ENCODE measurements at places on chromosomes 1 and 21.

GRCh38 chr1:113683384-113684152 is 75.7 kb downstream of the PHTF1 start:
- DNase-seq = no peak

GRCh38 chr1:7890853-7891252 is 38.0 kb upstream of the UTS2 start:
- no peak for DNase-seq

- DNase-seq = peak; percentile 48
Observed at GRCh38 chr21:17853393-17854275, 34.5 kb upstream of the C21orf91 start.

DNA sequence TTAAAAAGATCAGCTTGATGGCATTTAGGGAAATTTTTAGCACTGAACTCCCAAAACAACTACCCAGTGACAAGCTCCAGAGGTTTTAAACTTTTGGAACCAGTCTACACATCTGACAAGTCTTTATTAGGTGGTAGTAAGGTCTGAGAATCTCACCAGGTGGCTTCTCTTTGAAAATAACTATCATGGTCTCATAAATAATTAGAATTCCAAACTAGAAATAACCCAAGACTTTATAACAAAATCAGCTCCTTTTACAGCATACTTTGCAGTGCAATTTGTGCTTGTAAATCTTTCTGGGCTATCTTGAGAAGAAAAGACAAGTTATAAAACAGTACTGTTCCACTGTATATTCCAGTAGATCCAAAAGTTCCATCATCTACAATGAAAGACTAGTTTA is 108.7 kb downstream of the LTN1 start:
- no peak for DNase-seq

GRCh38 chr1:196997423-196997822 is 20.1 kb downstream of the CFHR5 start:
- DNase-seq = no peak

DNA sequence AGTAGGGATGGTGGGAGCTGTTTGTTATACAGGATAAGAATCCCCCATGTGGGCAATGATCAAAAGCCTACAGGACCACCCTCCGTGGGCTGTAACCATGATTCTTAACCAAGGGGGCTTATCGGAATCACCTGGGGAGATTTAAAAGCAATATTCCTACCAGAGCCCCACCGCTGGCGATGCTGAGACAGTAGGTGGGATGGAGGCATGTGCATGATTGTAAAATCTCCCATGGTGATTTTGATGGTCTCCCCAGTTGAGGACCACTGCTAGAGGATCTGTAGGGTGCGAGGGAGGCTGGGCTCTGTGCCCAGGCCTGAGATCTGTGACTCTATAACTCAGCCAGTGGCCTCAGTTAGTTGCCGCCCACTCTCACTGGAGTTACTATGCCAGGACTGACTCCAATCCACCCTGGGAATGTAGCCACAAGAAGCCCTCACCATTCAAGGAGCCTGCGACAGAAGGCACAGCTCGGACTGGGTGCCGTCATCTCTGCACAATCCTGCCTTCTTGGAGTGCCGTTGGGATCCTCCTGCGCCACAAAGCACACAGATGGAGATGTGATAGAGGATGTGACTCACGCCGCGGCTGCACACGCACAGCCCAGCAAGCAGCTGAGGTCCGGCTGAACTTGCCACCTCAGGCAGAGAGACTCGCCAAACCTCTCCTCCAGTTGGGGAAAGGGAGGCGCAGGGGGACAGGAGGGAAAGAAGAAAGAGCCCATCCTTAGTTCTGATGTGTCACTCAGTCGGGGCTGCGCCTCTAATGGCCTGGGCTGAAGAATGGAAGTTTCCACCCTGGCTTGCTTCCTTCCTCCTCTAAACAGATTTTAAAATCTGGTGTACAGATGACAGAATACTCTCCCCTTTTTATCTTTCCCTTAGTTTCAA is 26.5 kb downstream of the AKNAD1 start:
- peak; percentile 78 for DNase-seq

DNA sequence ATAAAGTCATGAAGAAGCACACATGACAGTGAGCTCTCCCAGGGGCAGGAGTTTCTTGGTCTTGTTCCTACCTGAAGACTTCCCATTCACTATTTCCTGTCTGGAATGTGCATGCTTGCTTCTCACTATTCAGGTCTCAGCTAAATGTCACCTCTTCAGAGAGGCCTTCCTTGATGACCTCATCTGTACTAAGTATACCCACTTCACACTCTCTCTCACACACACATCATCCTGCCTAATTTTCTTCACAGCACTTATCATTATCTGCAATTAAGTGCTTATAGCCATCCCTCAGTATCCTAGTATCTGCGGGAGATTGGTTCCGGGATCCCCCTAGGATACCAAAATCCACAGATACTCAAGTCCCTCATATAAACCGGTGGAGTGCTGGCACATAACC is 146.4 kb upstream of the IVNS1ABP start:
- DNase-seq = no peak

DNA sequence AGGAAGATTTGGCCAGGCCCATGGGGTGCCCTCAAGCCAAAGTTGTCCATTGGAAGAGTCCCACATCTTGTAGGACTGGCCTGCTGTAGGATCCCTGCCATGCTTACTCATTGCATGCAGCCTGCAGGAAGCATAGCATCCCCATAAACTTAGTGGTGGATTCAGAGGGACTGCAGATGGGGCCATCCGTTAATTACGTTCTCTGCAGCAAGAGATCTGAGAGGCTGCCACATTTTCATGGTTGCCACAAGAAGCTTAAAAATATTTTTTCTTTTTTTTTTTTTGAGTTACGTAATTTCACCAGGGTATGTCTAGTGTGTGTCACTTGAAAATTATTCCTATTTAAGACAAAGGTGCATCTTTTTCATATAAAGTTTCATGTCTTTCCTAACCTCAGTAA is 329.7 kb upstream of the USP24 start:
- no peak for DNase-seq

DNA sequence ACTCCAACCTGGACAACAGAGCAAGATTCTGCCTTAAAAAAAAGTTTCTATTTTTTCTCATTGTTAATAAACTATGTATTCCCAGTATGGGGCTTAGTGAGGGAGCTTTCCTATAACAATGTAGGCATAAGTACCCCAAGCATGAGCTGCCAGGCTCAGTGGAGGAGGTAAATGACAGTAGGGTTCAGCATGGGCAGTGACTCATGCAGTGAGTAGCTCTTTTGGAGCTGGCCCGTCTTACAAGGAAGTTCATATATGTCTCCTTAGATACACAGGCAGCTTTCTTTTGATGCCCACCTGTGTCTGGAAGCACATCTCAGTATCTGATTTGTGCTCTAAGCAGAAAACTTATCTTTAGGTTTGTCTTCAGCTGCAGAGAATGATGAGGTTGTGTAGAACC is 57.9 kb downstream of the ZNF678 start:
- no peak for DNase-seq

DNA sequence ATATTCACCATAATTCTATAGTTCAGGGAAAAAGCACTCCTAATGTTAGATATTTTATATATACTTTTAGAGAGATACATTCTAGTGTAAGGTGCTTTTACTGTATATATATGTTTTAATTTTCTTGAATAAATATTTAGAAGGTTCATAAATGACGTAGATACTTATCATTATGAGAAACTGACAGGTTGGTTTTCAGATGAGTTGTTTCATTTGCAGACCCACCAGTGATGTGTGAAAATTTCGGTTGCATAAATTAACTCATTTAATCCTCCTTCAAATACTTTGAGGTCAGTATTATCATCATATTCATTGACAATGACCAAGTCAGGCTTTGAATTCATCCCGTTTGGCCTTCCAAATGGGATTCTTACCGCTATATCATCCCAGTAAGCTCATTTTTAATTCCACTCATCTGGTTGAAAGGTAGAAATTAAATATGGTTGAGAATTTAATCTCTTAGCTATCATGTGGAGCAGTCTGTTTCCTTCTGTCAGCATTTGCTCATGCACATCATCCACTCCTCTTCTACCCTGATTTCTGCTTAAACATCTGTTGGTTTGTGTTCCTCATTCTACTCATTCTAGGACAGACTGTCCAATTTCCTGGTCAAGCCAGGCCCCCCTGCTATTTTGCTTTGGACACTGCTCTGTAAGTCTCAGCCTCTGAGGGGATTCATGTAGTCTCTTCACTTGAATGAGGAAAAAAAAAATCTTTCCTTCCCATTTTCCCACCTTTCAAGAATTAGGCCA is 1156.6 kb downstream of the PLA2G4A start:
- no peak for DNase-seq

DNA sequence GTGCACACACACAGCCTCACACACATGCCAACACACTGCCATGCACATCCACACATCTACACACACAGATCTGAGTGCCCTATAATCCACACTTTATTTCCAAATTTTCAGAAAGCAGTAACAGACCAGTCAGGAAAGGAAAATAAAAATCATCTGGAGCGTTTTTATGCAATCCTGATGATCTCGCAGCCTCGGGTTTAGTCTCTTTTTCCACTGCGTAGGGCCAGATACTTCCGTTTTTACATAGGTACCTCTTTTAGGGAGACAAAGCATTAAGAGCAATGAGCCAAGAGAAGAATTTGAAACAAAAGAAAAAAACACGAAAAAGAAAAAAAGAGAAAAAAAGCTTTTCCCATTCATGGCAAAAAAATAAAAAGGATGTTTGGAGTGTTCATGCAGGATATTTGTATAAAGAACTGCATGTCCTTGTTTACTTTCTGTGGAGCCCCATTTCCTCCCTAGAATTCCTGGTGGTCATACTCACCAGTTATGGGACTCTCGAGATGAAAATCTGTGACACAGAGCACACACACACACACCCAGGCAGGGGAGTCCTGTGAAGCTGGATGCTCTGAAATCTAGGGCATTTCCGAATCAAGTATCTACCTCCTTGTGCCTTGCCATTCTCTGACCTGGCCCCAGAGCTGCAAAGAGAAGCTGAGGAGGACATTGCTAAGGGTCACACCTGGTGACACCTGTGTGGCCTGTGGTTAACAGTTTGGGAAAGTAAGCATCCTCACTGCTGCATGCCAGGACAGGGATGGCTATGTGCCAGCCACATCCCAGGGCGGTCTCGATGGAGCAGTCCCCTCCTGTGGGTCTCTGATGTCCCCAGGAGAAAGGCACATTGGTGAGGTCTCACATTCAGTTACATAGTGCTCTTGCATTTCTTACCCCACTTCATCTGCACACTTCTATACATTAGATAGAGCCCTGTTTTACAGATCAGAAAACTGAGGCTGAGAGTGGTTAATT is 83.6 kb downstream of the RUNX1 start:
- DNase-seq = no peak

DNA sequence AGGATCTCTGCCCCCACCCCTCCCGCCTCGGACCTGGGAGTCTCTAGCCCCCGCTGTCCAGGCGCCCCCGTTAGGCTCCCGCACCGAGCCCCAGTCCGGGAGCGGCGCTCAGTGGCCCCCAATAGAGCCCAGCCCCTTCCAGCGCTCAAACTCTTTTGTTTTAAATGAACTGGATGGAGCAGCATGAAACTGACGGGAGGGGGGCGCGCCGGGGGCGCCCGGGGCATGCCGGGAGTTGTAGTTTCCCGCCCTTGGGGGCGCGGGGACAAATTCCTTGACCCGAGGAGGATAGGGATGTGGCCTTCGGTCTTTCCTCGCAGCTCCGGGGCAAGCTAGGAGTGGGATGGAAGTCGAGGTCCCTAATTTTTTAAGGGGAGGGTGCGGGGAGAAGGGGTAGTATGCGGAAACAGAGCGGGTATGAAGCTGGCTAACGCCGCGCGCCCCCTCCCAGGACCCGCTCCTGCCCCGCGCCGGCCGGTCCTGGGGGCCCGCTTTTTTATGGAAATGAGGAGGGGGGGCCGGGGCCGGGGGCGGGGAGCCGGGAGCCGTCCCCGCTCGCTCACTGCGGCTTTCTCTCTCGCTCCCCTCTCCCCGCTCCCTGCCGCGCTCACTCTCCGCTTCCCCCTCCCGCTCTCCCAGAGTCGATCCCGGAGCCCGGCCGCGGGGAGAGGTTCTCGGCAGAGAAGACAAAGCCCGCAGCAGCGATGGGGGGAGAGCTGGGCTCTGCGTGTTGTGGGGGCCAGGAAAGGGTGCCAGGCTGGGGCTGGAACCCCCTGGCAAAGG is at the start of gene MEX3A:
TSS of gene MEX3A (minus strand) at position 157 of the 783 bp plus-strand sequence. CDS start 467 bp downstream, outside the sequence.
- peak; percentile 67 for DNase-seq

- no peak for DNase-seq
Observed at GRCh38 chr1:20361401-20361800, 70.7 kb downstream of the VWA5B1 start.

GRCh38 chr1:107480548-107481415 is 339.9 kb downstream of the NTNG1 start:
- DNase-seq = peak; percentile 64

DNA sequence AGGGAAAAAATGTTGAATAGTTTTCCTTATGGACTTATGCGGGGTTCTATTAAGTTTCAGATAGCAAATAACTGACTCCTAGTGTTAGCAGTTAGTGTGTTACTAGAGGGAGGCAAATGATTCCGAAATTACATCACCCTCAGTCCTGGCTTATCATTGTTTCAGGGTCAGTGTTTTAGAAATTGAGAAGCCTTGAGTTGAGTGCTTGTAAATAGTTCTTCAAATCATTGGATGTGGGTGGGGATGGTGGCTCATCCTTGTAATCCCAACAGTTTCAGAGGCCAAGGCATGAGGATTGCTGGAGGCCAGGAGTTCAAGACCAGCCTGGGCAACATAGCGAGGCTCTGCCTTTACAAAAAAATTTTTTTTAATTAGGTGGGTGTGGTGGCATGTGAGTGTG is 21.3 kb downstream of the SOAT1 start:
- no peak for DNase-seq

- DNase-seq = peak; percentile 26
Observed at GRCh38 chr1:85502625-85503083, 37.7 kb upstream of the DDAH1 start.

- no peak for DNase-seq
Observed at GRCh38 chr1:21212126-21212525, 35.4 kb upstream of the EIF4G3 start.

DNA sequence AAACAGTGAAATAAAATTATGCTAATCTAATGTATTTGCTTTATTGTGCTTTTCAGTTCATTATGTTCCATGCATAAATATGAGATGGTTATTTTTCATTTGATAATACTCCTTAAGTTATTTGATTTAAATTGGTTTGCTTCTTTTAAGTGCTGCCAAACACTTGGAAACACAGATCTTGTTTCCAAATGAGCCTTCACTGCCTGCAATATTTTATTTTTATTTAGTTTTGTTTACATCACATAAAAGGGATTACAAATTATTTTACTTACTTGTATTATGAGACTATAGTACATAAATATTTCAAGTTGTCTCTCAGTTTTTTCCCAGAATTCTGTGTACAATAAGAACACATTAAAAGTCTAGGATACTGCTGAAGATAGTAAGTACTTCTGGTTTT is 1662.4 kb upstream of the B3GALT2 start:
- DNase-seq = no peak

GRCh38 chr1:221822591-221822990 is 80.7 kb upstream of the DUSP10 start:
- DNase-seq = no peak

DNA sequence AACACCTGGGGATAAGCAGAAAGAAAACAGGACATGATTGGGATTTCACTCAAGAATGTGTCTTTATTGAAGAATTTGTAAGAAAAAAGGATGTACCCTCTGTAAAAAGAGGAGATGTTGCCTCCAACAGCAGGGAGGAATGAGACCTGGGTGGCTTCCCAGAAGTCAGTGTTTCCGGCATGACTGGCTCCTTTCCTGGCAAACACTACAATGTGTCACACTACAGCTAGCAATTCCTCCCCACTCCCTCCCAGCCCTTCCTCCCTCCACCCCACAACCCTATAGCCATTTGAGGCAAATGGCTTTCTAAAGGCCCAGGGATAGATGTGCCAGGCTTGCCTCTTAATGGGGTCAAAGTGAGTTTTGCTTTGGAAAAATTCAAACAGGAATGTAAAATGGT is 11.5 kb upstream of the COL8A2 start:
- peak; percentile 57 for DNase-seq

GRCh38 chr1:180505732-180506335 is 3.5 kb upstream of the ACBD6 start:
- DNase-seq = peak; percentile 28

Measured in Ammon's horn (tissue), 1 donor.